ENCODE measurements at places on chromosomes 1 and 21. TPM values are rescaled to one million over a fixed set of nuclear protein-coding genes. Genes with fewer than 3 reads are reported as not detected.

Gene OLFM3
- polyA plus RNA-seq, result not detected

DNA sequence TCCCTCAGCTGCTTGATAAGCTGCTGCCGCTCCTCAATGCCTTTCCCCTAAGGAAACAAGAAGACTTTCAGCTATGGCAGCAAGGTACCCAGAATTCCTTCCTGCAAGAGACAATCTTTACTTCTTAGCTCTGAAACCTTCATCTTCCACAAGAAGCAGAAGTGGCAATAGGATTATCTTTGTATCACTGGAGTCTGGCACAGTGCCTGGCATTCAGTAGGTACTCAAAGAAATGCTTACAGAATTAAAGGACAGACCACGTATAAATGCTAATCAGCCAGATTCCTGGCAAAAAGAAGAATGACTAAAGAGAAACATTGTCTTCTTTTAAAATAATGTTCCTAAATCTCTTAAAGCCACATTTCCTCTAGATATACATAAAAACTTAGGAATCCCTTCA is 43.7 kb downstream of the SLC27A3 start:
- H3K27ac ChIP-seq, result no peak overlapping the region
- H3K4me3 ChIP-seq, result no peak overlapping the region
- H3K4me1 ChIP-seq, result no peaks in the 10 kb centered on the region
- peaks cover 47% of the 10 kb centered on the region for H3K36me3 ChIP-seq
- DNase-seq, result no peak
- H3K27me3 ChIP-seq, result no peaks in the 10 kb centered on the region

DNA sequence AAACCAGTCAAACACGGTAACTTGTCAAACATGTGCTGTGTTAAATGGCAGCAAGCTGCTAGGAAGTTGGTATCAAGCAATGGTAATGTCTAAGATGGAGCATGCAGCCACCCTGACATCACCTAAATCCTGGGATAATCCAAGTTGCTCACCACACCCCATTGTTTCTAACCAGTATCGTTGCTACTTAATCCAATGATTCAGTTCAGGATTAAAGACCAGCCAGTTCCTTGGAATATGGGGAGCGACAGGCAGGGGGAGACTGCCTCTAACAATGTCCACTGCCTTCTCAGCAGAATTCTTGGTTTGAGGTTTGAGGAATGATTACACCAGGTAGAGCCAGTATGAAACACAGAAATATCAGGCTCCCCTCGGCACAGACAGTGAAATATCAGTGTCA is 122.1 kb upstream of the IFFO2 start:
- H3K4me1 ChIP-seq, result 0 out of 2 replicates have a peak, but pooled peaks cover 6% of the 10 kb centered on the region
- H3K27ac ChIP-seq, result no peak overlapping the region
- peaks cover 93% of the 10 kb centered on the region for H3K36me3 ChIP-seq
- DNase-seq, result no peak
- no peak overlapping the region for H3K4me3 ChIP-seq

DNA sequence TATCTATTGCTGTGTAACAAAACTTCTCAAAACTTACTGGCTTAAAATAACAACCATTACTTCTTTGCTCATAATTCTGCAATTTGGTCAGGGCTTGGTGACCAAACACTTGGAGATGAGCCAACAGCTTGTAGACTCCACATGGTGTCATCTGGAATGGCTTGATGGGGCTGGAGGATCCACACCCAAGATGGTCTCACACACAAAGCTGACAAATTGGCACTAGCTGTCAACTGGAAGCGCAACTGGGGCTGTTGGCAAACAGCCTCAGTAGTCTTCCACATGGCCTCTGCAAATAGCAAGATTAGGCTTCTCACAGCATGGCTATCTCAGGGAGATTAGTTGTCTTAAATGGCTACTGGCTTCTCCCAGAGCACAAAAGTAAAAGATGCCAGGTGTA is 27.1 kb upstream of the MTF2 start:
- H3K27ac ChIP-seq, result no peak overlapping the region
- no peaks in the 10 kb centered on the region for H3K36me3 ChIP-seq
- H3K4me3 ChIP-seq, result no peak overlapping the region
- H3K27me3 ChIP-seq, result no peaks in the 10 kb centered on the region
- no peaks in the 10 kb centered on the region for H3K4me1 ChIP-seq

DNA sequence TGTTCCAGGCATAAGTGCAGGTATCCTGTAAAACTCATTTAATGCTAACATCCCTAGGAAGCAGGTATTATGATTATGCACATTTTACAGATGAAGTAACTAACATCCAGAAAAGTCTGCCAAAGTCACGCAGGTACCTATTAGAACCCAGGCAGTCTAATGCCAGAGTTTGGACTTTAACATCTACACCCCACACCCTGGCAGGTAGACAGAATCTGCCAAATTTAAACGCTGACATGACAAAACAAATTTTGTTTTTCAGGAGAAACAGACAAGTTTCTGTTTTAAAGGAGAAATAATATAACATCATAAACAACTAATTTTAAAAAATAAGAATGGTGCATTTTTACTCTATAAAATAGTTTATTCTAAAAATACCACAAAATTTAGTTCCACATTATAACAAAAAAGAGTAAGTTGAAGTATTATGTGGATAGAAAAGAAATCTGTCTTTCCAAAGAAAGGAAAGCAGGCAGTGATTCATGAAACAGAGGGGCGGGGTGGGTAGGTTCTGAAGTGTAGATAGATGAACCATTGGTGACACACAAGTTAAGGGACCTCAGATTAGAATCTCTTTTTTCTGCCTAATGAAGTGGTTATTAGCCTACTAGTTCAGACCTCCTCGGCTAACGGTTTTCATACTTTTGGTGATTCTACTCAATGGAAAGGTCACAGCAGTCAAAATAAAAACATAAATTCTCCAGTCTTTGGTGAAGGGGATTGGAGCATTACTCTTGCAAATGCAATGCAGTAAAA is 1.7 kb downstream of the ASPM start:
- DNase-seq, result peak; percentile 12
- H3K27ac ChIP-seq, result peak overlapping the region; percentile 77
- H3K4me1 ChIP-seq, result peaks cover 9% of the 10 kb centered on the region
- peak overlapping the region; percentile 98 for H3K4me3 ChIP-seq
- H3K36me3 ChIP-seq, result peaks cover 34% of the 10 kb centered on the region

- no peak overlapping the region for H3K27ac ChIP-seq
- no peak overlapping the region for H3K4me3 ChIP-seq
- no peak for DNase-seq
- H3K27me3 ChIP-seq, result no peaks in the 10 kb centered on the region
- H3K36me3 ChIP-seq, result peaks cover 31% of the 10 kb centered on the region
Measured at GRCh38 chr1:11998636-11999035, 18.4 kb downstream of the MFN2 start.

All from SK-N-SH (cell line).